Urothelium cell line (cell line): ENCODE measurements at places on chromosomes 1 and 21.

- DNase-seq: no peak
These were observed 812 bp downstream of the FAM110D start for GRCh38 chr1:26159743-26160039.

DNA sequence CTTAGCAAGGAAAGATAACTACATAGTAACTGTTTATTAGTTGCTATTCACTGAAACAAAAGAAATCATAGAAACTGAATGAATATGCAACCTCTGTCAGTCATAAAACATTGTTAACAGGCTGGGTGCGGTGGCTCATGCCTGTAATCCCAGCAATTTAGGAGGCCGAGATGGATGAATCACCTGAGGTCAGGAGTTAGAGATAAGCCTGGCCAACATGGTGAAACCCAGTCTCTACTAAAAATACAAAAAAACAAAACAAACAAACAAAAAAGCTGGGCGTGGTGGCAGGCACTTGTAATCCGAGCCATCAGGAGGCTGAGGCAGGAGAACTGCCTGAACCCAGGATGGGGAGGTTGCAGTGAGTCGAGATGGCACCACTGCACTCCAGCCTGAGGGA, 44.1 kb downstream of the CRB1 start:
- no peak for DNase-seq

GRCh38 chr1:69081668-69082067, 486.1 kb upstream of the LRRC7 start:
- DNase-seq: no peak

DNA sequence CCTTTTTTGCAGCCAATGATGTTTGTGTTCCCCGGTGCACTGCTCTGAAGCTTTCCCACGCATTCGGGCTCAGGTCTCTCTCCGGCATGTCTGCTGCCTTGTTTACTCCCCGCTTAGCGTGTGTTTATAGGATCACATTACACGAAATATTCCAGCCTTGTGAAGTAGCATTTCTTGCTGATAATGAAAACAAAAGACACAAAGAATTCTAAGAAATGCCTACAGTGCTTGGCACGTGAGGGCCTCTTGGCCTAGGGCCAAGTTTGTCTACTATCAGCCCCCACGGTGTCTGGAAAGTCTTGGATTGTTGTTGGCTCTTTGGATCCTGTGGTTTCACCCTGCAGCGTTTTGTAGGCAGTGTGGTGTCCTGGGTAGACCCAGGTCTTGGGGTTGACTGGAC, 11.2 kb upstream of the GSTM4 start:
- DNase-seq: no peak

DNA sequence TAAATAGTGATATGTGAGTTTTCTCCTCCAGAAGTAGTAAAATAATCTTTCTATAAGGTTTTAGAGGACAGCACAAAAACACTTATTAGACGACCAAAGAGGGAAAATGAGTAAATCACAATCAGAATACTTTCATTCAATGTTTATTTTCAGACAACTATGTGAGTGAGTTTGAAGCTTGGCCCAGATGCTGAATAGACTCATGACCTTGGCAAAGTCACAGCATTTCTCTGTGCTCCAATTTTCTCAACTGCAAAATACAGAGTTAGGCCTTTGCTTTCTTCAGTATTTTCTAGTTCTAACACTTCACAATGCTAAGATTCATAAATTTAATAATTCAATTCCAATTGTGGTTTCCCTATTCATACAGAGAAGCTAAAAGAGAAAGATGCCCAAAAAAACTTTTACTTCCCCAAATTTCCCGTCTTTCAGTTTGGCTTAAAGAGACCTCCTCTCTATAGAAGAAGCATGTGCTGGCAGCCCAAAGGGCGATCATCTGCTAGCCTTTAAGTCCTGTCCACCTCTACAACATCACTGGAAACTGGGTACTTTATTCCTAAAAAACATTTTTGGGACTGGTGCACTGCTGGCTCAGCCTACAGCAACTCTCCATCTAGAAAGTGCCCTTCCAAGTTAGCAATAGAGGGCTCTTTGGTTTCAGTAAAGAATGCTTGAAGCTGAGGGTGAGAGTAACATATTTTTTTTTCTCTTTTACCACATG, 116.8 kb upstream of the GORAB start:
- no peak for DNase-seq

DNA sequence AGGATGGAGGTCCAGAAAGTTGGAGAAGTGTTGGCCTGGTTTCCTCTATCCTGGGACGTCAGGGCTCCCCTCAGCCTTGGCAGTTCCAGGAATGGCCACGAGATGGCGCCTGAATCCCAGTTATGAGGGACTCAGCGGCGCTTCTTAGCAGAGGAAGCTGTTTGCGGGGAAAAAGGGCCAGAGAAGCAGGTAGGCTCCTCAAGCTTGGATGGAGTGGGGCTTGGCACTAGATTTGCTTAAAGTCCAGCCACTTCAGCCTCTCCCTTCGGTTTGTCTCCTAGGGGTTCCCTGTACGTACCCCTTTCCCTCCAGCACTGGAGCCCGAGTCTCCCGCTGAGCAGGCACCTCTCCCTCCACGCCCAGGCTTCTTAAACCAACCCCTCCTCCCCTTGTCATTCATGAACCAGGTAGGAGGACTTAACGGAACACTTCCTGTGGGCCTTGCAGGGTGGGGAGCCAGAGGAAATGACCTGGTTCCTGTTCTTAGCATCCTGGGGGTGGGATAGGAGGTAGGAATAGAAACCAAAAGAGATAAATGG, 32.0 kb upstream of the TENT5B start:
- DNase-seq: peak; percentile 80

GRCh38 chr1:205373022-205373797, 16.5 kb upstream of the KLHDC8A start:
- no peak for DNase-seq

GRCh38 chr1:156293098-156293434, 2.4 kb downstream of the GLMP start:
- DNase-seq: no peak

GRCh38 chr1:2314803-2315673, 76.3 kb downstream of the MORN1 start:
- DNase-seq: peak; percentile 90

- no peak for DNase-seq
These were observed 37.5 kb downstream of the SPTA1 start for GRCh38 chr1:158649052-158649451.

GRCh38 chr1:176826265-176826664, 338.2 kb downstream of the ASTN1 start:
- no peak for DNase-seq

- no peak for DNase-seq
These were observed 57.4 kb downstream of the ZNF648 start for GRCh38 chr1:182003953-182004586.

GRCh38 chr1:77459881-77460280, 178.1 kb downstream of the AK5 start:
- DNase-seq: no peak

GRCh38 chr1:47709872-47710231, 272.0 kb downstream of the FOXD2 start:
- DNase-seq: peak; percentile 36

- DNase-seq: no peak
These were observed 11.2 kb downstream of the COL9A2 start for GRCh38 chr1:40305871-40306270.

DNA sequence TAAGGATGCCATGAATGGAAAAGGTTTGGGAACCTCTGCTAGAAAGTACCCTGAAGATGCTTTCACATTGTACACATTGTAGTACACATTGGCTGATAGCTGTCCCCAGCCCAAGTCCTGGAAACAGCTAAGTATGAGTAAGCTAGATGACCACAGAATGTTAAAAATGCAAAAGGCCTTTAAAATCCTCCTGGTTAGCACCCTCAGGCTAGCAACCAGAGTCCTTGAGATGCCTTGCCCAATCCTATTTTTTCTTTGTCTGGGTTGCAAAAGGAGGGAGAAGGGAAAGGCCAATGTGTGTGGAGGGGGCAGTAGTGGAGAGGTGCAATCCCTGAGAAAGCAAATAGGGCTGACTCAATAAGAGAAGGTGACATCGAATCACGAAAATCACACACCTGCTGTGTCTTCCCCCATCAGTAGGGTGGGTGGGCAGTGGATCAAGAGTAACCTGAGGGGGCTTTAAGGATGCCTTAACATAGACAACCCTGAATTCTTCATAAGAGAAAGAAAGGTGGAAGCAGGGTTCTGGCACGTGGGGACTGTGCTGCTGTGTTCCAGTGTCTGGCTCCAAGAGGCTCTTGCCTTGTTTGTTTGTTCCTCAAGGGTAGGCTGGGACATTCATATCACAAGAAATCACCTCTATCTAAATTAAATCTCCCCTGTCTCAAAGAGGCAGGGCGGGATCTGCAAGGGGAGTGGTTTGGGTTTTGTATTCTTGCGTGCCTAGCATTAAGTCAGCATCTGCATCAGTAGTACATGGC, 266.2 kb upstream of the PLXNA2 start:
- peak; percentile 43 for DNase-seq

DNA sequence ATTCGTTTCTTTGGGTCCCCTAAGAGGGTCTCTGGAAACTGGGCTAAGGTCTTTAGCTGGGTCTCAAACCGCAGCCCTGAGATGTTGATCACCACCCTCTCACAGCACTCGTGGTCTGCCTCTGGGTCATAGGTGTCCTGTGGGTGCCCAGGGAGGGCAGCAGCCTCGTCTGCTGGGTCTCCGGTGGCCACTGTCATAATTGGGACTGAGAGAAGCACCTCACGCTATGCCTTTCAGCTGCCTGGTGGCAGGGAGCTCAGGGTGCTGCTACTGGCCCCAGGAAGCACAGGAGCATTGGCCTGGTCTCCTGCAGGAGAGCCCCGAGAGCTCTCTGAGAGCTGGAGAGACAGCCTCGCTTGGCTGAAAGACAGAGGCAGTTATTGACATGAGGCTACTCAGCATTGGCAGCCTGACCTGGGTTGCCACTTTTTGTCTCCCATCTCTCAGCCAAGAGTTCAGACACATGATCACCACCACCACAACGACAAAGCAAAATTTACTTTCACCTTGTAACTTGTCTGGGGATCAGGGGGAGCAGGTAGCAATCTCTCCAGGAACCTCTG, 1.5 kb downstream of the KCNA2 start:
- DNase-seq: no peak

- no peak for DNase-seq
These were observed 889 bp downstream of the CLEC20A start for GRCh38 chr1:178495741-178496409.

GRCh38 chr21:18049461-18049860, 195.2 kb upstream of the CHODL start:
- no peak for DNase-seq

GRCh38 chr1:58699011-58699762, 675 bp downstream of the MYSM1 start:
- no peak for DNase-seq

DNA sequence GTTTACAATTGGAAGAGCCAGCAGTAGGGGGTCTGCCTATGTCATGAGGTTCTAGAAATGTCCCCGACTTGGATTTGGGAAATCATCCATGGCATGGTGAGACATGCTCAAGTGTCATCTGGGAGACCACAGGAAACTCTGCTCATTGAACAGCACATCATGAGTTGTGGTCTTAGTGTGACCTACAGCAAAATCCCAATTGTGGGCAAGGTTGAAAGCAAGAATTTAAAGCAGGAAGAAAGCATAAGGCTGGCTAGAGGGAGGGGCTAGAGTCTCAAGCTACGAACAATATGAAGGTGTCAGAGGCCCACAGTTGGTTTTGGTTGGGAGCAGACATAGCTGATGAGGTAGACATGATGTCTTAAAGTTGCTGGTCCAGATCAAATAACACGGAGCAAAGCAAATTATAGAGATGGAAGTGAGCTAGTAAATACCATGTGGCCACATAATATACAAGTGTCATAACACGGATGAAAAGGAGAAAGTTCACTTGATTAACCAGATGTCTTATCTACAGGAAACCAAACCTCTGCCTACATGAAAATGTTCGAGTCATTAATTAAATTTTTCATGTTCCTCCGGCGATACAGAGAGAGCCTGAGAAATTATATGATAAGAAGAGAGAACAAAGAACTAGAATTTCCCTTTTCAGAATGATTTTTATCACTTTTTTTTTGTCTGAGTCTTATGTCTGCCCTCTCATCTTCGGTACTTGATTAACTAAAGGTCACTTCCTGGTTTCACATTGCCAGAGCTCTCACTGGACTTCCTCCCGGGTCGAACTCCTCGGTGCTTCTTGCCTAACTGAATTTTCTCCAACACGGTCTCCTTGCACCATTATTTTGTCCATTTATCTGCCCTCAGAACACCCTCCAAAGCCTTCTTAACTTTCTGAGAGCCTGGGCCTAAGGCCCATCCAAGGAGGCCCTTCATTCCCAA, 67.5 kb upstream of the DUSP10 start:
- DNase-seq: no peak

DNA sequence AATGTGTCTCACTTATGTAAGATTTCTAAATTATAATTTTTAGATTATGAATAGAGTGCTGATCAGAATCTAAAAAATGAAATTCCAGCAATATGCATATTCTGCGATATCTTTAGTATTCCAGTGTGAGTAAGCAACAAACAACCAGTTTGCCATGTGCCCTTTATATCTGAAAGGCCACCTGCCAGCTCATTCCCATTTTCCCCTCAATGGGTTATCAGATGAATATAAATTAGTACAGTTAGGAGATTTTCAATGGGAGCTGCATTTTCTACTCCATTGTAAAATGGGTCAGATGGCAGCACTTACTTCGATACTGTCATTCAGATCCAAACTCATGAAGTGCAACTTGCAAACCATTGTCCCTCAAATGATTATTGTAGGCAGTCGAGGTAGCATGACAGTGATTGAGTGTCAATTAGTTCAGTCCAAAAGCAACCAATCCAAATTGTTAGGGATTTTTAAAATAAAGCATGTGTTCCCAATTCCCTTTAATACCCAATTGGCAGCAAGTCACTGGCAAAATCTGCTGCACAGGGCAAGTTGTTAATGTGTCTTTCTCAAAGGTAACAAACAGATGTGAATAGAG, 680.3 kb downstream of the LRRIQ3 start:
- no peak for DNase-seq
